ENCODE measurements at places on chromosomes 16 and 17.

- no peak for DNase-seq
Observed at GRCh38 chr17:37359682-37360188, 16.1 kb upstream of the C17orf78 start.

DNA sequence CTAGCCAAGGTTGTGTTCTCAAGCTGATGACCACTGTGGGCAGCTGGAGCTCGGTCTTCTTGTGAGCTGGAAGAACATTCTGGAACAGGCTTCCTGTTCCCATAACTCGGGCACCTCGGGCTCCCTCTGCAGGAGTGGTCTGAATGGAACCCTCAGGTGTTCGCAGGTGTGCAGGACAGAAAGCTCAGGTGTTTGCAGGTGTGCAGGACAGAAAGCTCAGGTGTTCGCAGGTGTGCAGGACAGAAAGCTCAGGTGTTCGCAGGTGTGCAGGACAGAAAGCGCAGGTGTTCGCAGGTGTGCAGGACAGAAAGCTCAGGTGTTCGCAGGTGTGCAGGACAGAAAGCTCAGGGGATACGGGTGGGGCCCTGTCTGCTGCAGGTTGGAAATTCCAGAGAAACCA lies 109.0 kb upstream of the CACNG5 start:
- DNase-seq: no peak

- no peak for DNase-seq
Observed at GRCh38 chr16:51607201-51607651, 456.2 kb upstream of the SALL1 start.

GRCh38 chr17:41029633-41030245 lies at the start of gene KRTAP1-4:
Gene KRTAP1-4 (minus strand): TSS chr17:41030195. CDS start chr17:41030078, 117 bp downstream.
- no peak for DNase-seq

DNA sequence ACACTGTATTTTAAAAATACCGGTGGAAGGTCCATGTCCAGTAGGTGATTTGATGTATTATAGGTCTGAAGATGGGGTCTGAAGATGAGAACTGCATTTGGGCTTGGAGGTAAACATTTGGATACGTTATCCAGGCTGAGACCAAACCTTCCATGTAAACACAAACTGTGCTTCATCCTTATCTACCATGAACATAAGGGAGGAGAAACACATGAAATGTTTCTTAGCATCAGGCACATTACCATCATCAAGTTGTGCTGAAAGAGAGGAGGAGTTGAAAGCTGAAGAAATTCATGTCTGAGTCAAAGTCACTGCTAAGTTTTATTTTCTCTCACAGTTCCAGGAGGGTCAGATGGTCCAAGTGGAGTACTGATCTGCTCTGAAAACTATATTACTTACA lies 11.4 kb downstream of the SF3B3 start:
- DNase-seq: no peak

DNA sequence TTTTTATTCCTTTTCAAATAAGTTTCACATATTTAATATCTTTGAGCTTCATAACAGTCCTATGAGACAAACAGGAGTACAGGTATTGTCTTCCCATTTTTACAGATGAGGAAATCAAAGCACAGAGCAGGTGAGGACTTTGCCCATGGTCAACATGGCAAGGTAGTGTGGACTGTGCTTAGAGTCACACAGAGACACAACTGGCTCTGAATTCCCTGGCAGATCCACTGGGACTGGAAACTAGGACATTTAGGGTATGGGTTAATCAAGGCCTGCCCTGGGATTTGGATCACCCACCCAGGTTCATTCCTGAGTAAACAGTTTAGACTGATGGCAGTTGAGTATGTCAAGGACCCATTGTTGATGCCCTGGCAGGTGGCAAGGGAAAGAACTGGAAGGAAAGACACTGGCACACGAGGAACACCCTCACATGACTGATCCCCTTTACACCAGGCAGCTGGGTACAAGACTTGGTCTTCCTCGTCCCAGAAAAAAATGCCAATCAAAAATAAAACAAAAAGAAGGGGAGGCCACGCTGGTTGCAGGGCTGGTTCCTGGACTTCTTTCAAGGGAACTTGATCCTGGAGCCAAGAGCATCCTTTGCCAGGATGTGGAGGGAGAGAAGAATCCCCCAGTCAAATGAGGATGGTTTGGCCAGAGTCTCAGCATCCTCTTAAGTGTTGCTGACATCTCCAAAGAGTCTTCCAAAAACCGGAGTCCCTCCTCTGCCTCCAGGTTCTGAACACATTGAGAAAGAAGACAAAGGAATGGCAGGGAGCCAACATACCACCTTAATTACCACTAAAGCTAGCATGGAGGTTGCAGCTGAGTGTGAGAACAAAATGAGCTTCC lies 34.9 kb downstream of the CHD9 start:
- no peak for DNase-seq

DNA sequence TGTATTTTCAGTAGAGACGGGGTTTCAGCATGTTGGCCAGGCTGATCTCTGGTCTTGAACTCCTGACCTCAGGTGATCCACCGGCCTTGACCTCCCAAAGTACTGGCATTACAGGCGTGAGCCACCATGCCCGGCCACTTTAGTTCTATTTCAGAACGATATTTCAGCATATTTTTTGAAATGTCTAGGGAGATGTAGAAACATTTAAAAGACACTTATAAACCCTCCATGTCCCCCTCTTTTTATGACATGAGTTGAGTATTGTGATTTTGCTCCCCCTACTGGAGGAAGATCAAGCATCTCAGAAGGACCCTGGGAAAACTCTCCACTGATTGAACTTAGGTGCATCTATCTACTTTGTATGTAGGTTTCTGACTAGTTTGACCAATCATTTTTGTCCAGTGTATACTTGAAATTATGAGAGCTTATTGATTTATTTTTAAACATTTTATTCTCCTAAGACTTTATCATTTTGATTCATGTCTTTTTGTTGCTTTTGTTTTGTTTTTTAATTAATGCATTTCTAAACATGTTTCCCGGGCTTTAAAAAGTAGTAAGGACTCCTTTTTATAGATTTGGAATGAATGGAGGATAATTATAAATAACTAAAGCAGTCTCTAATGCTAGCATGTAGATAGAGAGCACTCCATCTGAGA lies 105.1 kb downstream of the CHD9 start:
- no peak for DNase-seq

DNA sequence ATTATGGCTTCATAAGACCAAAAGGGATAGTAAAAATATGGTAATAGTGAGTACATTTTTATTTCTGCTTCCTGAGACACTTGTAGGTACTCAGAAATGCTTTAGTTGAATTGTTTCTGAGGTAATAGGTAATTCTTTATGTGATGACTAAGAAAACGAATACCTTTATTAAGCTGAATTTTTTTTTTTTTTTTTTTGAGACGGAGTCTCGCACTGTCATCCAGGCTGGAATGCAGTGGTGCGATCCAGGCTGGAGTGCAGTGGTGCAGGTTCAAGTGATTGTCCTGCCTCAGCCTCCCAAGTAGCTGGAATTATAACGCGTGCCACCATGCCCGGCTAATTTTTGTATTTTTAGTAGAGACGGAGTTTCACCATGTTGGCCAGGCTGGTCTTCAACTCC lies 1.9 kb downstream of the RAD51C start:
- no peak for DNase-seq

GRCh38 chr17:13099089-13099735 lies 81.4 kb upstream of the ELAC2 start:
- no peak for DNase-seq

GRCh38 chr17:54901230-54901822 lies 674 bp downstream of the TOM1L1 start:
- no peak for DNase-seq

- no peak for DNase-seq
Observed at GRCh38 chr16:81179219-81179618, 59.3 kb upstream of the BCO1 start.

All from activated effector memory CD4-positive, alpha-beta T cell treated with Interleukin-2 at 50 U/mL for 16 hours (primary cell).